Left colon (tissue), 2 donors: ENCODE measurements at places on chromosomes 4 and X. TPM values are rescaled to one million over a fixed set of nuclear protein-coding genes. Genes with fewer than 3 reads are reported as not detected.

GAB3 gene
- total RNA-seq, result 2.3 TPM

NXF2 gene
- total RNA-seq, result not detected

FAM184B gene
- 0.18 TPM for total RNA-seq

VSIG1 gene
- not detected for total RNA-seq

PRDM8 gene
- 0.64 TPM for total RNA-seq

IBSP gene
- not detected for total RNA-seq

SPANXC gene
- not detected for total RNA-seq

PDCL2 gene
- not detected for total RNA-seq

WDR13 gene
- total RNA-seq, result 126 TPM

ENPP6 gene
- total RNA-seq, result 1.5 TPM

TKTL1 gene
- total RNA-seq, result not detected

FSTL5 gene
- total RNA-seq, result 0.14 TPM

RAB28 gene
- total RNA-seq, result 13.2 TPM

AKAP14 gene
- total RNA-seq, result not detected

GPR50 gene
- total RNA-seq, result not detected

CXCL3 gene
- total RNA-seq, result 20.8 TPM

FRAS1 gene
- 1.8 TPM for total RNA-seq

AADAT gene
- total RNA-seq, result 4.0 TPM

TLR10 gene
- total RNA-seq, result 0.70 TPM

MAGEC2 gene
- not detected for total RNA-seq

PABPC1L2A gene
- total RNA-seq, result not detected

MAB21L2 gene
- total RNA-seq, result 2.4 TPM

HSFX2 gene
- not detected for total RNA-seq

BRS3 gene
- total RNA-seq, result not detected

H2BW2 gene
- total RNA-seq, result not detected

CPLX1 gene
- total RNA-seq, result 3.5 TPM

LONRF3 gene
- total RNA-seq, result 11.1 TPM

P2RY8 gene
- 2.1 TPM for total RNA-seq

NLGN4X gene
- 1.8 TPM for total RNA-seq

TRIM60 gene
- not detected for total RNA-seq

KDR gene
- total RNA-seq, result 5.2 TPM

ABLIM2 gene
- total RNA-seq, result 18.7 TPM

ATP2B3 gene
- 0.21 TPM for total RNA-seq

COX7B2 gene
- total RNA-seq, result not detected

NR0B1 gene
- total RNA-seq, result not detected

GALNT7 gene
- 143 TPM for total RNA-seq

TMPRSS11A gene
- total RNA-seq, result not detected

GATA1 gene
- total RNA-seq, result not detected

TTC29 gene
- total RNA-seq, result not detected

NAT8L gene
- 0.25 TPM for total RNA-seq

PASD1 gene
- total RNA-seq, result not detected

SLC7A11 gene
- total RNA-seq, result 1.9 TPM

FAM241A gene
- total RNA-seq, result 1.8 TPM

FGF13 gene
- 4.0 TPM for total RNA-seq

TBC1D19 gene
- total RNA-seq, result 2.9 TPM
